Erythroblast (primary cell): ENCODE measurements at places on chromosomes 13 and 19.
A peak's percentile ranks its signal among the peaks of the same experiment; 100 is the strongest.

DNA sequence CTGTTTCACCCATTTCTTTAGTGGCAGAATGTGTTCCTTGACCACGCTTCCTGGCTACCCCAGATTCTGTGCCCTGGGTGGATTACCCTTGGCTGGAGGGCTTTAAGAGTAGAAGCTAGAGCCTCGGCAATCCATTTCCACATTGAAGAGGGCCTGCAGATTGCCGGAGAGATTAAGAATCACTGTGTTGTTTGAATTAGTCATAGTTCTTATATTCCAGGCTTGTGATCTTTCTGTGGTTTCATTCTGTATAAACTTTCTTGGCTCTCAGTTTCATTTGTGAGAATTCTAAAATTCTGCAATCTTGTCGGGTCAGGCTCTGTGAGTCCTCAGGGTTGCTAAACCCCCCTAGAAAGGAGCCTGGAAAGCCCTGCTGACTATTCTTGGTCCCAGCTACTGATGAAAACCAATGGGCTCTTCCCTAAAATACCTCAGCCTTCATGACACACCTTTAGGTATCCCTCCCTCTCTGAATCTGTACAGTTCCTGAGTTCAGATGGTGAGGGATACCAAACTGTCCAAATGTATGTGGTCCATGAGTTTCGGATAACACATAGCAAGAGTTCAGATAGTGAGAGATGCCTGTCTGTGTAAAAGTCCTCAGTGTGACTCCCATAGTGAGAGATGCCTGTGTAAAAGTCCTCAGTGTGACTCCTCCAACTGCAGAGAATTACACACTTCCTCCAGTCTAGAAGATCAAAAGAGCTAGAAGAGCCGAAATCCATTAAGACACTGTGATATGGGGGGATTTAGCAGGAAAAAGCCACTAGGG is 4.3 kb downstream of the PHF11 start:
- DNase-seq, result no peak

- peak; percentile 70 for DNase-seq
Observed at GRCh38 chr19:17394891-17395415, 957 bp upstream of the CCDC194 start.

DNA sequence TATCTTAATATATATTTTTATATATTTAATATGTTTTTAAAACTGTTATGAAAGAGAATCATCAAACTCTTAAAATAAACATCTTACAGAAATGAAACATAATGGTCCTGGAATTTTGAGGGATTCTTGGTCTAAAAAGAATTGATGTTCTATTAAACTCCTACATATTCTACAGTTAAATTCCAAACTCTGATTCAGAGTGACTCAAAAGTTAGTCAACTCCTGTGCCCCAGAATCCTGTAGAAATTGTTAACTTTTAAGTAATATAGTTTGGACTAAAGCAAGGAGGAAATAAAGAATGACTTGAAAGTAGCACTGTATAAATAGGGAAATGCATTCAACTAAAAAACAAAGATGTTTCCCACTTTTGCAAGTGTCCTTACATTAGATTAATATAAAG is 47.7 kb downstream of the FNDC3A start:
- DNase-seq, result no peak

- no peak for DNase-seq
Observed at GRCh38 chr13:110486061-110486715, 75.3 kb downstream of the RAB20 start.

DNA sequence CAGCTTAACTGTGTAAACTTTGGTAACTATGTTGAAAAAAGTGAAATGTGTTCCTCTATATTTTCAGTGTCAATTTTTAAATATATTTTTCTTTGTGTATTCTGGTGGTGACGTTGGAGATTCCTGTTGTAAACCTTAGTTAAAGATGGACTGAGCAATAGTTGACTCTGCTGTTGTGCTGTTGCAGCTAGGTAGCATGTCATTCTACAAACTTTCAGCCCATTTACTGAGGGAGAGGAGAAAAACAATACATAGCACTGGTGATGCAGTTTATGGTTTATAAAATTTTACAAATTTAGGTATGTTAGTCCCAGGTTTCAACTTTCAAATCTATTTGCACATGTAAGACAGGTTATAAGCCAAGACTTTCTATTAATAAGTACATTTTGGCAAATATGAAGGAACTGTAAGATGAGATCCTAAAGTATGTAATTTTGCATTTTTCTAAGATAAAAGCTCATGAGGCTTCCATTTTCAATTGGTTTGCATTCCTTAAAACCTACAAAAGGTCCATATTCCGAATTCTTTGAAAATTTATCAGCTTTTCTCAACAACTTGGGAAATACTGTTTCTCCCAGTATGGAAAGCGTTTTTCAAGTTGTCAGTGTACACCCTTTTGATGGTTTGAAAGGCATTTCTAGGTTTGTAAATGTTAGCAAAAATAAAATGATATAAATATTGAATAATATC is 1.5 kb downstream of the NDFIP2 start:
- peak; percentile 25 for DNase-seq

DNA sequence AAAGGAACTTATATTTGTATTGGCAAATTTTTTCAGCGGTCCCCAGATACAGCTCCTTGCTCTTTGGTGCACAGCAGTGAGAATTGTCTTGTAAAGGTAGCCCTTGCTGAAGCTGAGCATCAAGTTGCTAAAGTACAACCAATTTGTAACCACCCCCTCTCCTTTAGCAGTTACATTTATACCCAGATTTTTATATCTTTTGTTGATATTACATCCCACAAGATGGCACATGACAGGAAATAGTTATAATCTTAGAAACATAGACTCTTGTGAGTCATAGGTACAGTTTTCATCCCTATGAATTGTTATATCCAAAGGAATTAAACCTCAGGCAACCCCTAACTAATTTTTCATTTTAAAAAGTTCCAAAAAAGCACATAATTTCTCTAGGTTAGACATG is 523.0 kb upstream of the SLITRK1 start:
- DNase-seq, result no peak

GRCh38 chr13:49615836-49616675 is 12.3 kb upstream of the ARL11 start:
- no peak for DNase-seq

GRCh38 chr19:876780-877314 is 16.1 kb downstream of the MED16 start:
- no peak for DNase-seq

GRCh38 chr13:46173656-46174055 is 8.3 kb downstream of the LCP1 start:
- DNase-seq, result no peak

- DNase-seq, result no peak
Observed at GRCh38 chr13:22162889-22163288, 492.0 kb downstream of the FGF9 start.
